ENCODE measurements at places on chromosomes 5 and 9.
A peak's percentile ranks its signal among the peaks of the same experiment; 100 is the strongest.

DNA sequence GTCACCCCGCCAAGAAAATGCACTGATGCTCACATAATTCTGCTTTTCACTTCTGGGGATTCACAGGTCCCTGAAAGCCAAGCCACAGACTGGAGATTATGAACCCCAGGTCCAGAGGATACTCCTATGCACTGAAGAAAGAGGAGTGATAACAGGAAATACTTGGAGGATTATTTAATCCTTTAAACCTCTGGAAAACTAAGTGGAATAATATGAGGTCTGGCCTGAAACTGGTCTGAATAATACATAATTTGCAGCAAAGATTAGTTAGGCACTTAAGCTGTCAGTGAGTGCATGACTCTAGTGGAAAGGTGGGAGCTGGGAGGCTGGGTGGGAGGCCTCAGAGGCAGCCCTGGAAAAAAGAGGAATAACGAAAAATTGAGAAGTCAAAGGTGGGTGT, 45.7 kb downstream of the MARCHF3 start:
- no peak for DNase-seq

DNA sequence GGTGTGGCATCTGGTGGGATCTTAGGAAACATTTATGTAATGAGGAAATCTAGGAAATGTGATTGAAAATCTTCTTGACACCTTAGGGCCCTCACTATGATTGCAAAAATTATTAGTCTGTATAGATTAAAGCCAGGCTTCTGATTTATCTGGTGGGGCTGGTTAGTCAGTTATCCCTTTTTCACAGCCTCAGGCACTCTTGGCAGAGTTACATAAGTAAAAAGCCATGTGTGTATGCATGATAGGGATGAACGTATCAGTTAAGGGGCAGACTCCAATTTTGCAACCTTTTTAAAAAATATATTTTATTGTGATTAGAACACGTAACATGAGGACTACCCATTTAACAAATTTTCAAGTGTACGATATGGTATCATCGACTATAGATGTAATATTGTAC, 30.6 kb upstream of the RAB14 start:
- no peak for DNase-seq

DNA sequence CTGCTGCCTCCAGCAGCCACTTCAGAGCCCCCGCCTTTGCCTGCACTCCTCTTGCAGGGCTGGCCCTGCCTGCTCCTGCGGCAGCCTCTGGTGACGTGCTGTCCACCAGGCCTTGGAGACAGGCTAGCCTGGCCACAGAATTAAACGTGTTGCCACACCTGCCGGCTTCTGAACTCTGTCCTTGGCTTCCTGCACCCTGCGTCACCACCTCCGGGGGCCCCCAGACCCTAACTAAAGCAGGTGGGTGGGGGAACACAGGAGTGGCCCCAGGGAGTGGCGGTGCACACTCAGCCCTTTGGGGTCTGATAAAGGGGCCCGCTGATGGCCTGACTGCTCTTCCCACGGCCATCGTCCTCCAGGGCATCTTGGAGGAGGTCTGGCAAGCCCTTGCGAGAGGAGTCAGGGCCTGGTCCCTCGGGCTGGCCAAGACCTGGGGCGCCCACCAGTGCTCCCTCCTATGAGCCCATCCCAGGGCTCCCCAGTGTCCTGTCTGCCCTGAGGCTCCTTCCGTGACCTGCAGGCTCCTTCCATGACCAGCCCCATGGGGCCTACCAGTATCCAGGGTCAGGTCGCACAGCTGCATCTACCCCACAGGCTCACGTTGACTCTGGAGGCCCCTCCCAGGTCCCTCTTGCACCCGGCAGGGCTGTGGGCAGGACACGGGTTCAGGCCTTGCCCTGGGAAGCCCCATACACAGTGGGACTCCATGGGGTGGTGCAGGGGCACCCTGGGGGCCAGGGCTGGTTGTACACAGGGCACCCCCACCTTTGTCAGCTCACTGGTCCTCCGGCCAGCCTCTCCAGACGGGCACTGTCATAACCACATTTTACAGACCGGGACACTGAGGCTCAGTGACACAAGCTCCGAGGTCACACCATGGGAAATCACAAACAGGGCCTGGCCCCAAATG, 1.0 kb upstream of the MAMDC4 start:
- no peak for DNase-seq

DNA sequence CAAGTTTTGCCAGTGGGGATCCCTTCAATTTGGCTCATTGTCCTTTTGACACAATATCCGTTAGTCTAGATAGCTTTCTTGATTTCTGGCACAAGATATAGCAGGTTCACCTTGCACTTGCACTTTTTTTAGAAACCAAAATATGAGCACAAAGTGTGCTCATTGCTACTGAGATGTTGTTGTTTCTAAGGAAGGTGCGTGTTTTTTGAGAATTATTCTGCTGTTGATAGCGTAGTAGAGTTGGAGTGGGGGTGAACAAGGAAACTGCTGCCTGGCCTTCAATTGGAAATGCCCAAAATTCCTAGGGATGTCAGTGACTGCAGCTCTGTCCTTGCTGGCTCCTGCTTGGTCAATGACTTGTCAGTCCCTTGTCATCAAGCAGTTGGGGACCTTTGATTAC, 73.3 kb downstream of the TLE4 start:
- DNase-seq = no peak

GRCh38 chr9:72384710-72385485, 19.9 kb upstream of the ZFAND5 start:
- no peak for DNase-seq

GRCh38 chr9:124906966-124907365, 33.9 kb downstream of the GOLGA1 start:
- no peak for DNase-seq

DNA sequence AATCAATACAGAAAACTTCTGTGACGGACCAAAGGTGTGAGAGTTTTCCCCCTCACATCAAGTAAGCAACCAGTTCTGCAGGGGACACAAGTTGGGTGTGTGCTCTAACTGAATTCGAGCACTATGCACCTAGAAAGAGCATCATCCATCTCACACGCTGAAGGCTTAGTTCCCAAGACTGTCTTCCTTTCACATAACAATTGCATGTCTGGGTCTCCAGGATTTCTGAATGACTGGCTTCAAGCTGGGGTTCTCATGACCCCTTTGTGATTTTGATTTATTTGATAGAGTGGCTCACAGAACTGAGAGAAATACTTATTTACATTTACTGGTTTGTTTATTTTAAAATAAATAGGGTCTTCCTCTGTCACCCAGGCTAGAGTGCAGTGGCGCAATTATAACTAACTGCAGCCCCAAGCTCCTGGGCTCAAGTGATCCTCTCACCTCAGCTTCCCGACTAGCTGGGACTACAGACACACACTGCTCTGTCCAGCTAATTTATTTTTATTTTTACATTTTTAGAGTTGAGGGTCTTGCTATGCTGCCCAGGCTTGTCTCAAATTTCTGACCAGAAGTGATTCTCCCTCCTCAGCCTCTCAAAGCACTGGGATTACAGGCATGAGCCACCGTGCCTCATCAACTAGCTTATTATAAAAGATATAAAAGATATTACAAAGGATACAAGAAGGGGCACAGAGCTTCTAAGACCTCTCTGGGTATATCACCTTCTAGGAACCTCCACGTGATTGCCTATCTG, 316.7 kb upstream of the CDH12 start:
- DNase-seq = no peak

DNA sequence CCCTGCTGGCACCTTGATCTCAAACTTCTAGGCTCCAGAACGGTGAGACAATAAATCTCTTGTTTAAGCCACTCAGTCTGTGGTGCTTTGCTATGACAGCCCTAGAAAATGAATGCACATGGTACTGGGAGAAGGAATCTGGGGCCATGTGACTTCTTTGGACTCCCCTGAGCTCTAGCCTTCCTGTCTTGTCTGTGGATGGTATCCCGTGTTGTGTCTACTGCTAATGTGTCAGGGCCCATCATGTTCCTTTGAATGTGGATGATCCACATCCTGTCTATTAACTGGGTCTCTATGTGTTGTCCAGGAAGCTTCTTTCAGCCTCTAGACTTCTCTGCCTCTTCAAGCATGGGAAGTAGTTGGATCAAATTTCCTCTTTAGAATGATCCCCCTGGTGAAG, 25.1 kb downstream of the IL7R start:
- no peak for DNase-seq

DNA sequence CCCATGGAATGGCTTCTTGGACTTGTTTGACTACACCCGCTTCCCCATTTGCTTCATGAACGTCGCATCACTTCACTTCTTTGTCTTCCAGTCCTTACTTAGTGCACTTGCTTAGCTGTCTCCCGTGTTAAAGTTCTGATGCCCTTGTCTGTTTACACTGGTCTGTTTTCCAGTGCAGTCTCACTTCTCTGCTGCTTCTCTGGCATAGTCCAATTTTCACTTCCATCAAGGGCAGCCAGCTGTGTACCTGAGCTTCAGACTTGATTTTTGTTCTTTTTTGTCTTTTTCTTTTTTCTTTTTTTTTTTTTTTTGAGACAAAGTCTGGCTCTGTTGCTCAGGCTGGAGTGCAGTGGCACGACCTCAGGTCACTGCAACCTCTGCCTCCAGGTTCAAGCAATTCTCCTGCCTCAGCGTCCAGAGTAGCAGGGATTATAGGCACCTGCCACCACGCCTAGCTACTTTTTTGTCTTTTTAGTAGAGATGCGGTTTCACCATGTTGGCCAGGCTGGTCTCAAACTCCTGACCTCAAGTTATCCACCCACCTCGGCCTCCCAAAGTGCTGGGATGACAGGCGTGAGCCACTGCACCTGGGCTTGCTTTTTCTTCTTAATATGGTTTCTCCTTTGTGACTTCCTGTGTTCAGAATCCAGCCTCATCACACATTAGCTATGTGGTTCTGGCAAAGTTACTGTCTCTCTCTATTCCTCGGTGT, 75.4 kb downstream of the LRRC70 start:
- no peak for DNase-seq

DNA sequence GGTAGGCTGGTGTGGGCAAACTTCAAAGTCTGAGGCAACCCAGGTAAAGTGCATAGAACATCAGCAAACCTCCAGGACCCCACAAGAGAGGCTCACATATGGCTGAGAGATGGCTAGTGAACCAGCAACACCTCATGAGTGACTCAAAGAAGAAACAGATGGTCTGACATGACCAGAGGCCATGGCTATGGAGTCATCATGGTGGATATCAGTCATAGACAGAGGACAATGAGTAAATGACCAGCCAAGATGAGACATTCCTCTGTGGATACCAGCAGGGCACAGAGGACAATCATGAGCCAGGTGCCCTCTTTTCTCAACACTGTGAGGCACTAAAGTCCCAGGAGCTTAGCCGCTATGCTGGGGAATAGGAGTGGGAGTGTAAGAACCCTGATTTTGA, 180.8 kb downstream of the RASEF start:
- no peak for DNase-seq

DNA sequence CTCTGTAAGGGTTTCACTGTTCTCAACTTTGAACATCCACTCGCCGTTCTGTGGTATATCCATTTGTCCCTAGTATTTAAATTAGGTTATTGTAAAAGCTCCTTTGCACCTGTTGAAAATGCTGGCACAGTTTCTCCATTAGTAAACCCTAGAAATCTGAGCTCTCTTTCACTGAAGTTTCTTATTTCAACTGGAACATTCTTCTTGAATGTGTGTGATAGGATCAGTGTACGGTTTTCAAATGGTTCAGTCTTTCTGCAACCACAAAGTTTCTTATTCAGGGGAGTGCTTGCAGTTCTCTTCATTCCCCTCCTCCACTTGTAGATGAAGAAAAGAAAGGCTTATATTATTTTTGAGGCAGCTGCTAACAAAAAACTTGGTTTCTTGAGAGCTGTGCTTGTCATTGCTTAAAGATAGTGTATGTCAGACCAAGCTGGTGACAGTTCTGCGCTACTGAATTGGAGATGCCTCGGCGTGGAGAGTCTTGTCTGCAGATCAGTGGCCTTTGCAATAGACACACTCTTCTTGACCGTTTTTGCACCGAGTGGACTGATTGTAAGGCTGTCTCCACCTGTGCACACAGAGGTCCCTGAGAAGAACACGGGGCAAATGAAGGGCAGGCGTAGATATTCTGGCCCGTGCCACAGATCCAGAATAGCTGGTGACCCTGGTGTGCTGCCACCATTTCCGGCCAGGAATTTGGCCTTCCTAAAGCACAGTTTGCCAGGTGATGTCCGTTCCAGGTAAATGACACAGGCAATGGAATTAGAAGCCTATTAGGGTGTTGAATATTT, 102.2 kb downstream of the TRIO start:
- DNase-seq = peak; percentile 9

DNA sequence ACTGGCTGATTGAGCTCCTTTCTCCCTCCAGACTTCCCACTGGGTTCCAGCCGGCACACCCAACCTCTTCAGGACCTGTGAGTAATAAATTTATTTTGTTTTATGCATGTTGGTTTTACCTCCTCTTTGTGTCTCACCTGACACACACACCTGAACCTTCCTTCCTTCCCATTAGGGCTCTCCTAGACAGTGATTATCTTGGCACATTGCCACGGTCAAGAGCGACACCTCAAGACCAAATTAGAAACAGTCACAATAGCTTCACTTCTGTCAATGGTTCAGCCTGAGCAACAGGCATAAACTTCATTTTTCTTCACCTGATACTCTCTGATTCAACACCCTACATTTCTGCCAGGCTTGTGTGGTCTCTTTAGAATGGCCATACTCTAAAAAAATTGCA, 296.3 kb upstream of the SMARCA2 start:
- no peak for DNase-seq

DNA sequence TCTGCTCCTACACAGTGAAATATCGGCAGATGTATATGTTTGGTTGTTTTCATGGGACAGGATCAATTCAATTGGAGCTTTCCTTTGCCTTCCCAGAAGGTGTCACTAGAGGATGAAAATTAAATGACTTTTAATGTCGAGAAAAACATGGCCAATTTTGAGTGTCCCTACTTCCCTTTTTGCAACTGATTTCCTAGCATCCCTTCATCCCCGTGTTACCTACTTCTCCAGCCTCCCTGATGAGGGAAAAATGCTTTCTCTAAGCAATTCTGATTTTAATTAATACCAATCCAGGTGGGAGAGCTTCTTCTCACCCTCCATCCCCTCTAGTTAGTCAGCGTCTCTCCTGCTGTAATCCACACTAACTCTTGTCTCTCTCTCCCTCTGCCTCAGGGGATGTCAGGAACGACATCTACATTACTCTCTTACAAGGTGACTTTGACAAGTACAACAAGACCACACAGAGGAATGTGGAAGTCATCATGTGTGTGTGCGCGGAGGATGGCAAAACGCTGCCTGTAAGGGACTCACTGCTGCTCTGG, 64.9 kb downstream of the DOCK2 start:
- DNase-seq = no peak
